ENCODE measurements at places on chromosomes 2 and 18.

DNA sequence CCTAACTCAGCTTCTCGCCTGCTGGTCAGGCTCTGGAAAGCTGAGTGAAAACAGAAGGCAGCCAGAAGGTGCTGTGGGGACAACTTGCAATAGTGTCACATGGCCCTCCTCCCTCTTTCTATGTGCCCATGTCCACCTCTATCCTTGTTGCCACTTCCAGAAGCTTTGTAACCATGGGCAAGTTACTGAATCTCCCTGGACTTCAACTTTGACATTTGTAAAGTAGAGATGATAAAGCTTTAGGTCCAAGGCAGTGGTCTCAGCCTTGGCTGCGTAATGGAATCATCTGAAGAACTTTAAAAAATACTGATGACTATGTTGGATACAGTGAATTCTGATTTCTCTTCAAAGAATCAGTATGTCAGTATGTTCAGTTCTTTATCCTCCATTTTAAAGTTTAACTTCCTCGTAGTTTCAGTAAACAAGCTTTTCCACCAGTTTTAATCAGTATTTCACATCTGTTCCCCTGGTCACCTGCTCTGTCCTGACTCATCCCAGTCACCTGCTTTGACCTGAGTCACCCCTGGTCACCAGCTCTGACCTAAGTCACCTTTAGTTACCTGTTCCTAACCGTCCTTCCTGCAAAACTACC, 245.2 kb upstream of the STON1 start:
- no peak for DNase-seq

- DNase-seq, result no peak
These were observed 104.1 kb upstream of the TRIB2 start for GRCh38 chr2:12612671-12613070.

DNA sequence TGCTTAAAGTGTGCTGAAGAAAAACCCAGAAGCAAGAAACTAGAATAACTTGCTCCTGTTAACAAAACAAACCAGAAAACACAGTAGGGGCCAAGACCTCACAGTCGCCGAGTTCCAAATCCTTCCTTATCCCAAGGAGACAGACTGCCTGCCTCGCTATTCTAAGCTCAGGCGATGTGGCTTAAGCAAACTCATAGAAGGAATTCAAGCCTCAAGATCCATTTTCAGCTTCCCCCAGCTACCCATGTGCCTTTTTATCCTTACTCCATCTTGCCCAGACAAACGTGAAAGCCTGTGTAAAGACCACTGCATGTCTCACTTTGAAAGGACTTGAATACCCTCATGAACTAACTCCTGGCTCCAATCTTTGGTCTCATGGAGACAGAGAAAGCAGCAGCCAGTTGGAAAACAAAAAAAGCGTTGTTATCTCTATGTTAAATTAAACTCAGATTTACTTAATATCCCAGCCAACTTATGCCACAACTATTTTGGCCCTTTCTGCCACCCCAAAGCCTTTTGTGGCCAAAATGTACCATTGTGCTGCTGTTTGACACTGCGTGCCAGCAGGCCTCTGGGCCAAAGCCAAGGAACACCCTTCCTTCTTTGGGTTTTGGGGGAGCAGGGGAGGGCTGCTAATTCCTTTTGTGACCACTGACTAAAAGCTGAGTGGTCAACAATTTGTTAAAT, 123.2 kb upstream of the FZD5 start:
- DNase-seq, result no peak

DNA sequence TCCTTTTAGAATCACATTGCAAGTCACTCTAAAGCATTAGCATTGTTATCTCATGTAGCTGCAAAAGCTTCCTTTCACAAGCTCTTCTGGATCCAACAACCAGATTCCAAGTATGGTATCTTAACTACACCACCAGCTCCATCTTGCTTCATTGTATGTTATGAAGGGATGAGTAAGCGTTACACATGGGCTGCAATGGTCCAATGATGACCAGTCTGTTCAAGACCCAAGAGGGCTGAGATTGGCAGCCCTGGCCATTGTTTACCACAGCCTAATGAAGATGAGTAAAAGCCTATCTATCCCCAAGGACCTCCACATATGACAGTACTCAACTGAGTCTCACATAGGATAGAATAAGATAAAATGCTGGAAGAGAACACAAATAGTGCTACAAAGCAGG, 6.3 kb downstream of the CFLAR start:
- DNase-seq, result no peak

DNA sequence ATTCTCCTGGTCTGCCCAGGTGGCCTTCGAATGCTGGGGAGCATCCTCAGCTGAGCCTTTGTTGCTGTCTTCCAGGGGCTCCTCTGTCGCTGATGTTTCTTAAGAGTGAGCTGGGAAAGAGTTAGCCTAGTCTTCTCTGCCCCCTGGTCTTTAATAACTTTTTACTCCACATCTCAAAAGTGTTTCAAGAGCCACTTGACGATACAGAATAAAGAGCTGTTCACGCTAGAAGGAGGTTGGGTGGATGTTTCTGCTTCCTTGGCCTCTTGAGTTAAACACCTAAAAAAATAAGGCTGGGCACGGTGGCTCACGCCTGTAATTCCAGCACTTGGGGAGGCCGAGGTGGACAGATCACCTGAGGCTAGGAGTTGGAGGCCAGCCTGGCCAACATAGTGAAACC, 2.8 kb upstream of the BUB1 start:
- DNase-seq, result no peak

GRCh38 chr2:201118961-201119854, 3.2 kb downstream of the CFLAR start:
- DNase-seq, result no peak

- no peak for DNase-seq
These were observed 4.5 kb upstream of the IL18RAP start for GRCh38 chr2:102418421-102418961.

- DNase-seq, result no peak
These were observed 84.6 kb downstream of the DNMT3A start for GRCh38 chr2:25257032-25257552.
